GM12865 (cell line): ENCODE measurements at places on chromosomes 4 and X.
A peak's percentile ranks its signal among the peaks of the same experiment; 100 is the strongest.

- no peak for DNase-seq
Measured at GRCh38 chr4:14387647-14388046, 614.6 kb upstream of the CPEB2 start.

DNA sequence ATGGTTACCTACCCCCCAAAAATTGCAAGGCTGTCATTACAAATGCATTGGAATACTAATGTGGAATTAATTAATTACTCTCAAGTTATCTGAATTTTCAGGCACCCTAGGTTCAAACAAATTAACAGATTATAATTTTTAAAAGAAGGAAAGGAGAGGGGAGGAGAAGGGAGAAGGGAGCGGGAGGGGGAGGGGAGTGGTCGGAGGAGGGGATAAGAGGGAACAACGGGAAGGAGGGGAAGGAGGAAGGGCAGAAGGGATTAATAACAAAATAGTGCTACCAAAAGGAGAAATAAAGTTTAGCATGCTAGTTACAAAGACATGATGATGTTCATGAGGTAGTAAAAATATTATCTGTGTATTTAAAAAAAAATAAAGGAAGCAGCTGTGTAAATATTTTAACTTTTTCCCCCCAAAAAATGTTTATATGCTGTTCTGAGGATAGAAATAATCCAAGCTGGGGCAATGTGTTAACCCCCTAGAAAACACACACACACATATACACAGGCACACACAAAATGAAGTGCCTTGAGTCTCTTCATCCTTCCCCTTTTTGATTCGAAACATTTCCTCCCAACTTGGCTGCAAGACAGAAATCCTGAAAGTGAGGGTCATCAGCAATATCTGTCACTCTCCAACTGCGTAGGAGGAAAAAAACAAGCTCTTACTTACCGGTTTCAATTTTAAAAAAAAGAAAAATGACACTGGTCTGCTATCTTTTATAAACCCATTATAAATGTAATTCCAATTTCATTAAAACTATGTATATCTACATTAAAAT is 58.8 kb downstream of the PPP3CA start:
- DNase-seq = no peak

GRCh38 chrX:124413244-124413643 is 66.9 kb downstream of the SH2D1A start:
- DNase-seq = no peak

GRCh38 chr4:187118602-187119120 is 395.0 kb upstream of the FAT1 start:
- no peak for DNase-seq

DNA sequence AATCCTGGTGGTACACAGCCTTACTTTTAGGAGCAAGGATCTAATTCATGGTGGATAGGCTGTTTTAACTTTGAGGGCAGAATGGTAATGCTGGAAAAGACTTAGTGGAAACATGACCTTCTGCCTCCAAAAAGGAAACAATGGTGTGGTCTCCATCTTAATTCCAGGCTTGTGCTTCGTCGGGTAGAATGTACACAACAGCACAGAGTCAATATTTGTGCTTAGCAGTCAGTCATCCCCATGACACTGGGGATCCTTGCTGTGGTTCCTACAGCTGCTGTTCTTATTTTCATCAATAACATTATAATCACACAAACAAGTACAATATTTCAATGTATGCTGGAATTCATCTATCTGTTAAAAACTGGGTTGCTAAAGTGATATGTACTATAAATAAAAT is 104.4 kb downstream of the HHIP start:
- no peak for DNase-seq

DNA sequence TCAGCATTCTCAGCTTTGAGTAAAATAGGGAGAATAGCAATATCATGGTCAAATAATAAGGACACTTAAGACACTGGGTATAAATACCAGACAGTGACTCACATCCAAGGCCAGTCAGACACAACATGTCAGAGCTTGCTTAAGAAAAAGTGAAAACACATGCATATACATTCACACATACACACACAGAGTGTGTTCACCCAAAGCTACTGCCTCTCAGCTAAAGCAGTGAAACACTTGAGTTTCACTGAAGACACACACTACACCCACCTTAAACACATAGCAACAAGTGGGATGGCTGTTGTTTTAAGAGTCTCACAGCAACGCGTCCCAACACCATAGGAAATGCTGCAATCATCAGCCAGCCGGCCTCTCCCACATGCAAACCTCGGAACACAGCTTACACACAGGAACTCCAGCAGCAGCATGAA is 14.4 kb downstream of the SHROOM4 start:
- no peak for DNase-seq

GRCh38 chr4:5974321-5974720 is 43.9 kb downstream of the C4orf50 start:
- no peak for DNase-seq

- DNase-seq = no peak
Measured at GRCh38 chr4:1784395-1784788, 8.7 kb upstream of the FGFR3 start.

- DNase-seq = peak; percentile 0
Measured at GRCh38 chrX:33183361-33183760, 28.0 kb downstream of the DMD start.

- DNase-seq = no peak
Measured at GRCh38 chr4:154450966-154451365, 40.6 kb downstream of the DCHS2 start.
